ENCODE measurements at places on chromosomes 16 and 17.
A peak's percentile ranks its signal among the peaks of the same experiment; 100 is the strongest.

GRCh38 chr17:44464037-44464436, 39.2 kb downstream of the GPATCH8 start:
- DNase-seq, result no peak

DNA sequence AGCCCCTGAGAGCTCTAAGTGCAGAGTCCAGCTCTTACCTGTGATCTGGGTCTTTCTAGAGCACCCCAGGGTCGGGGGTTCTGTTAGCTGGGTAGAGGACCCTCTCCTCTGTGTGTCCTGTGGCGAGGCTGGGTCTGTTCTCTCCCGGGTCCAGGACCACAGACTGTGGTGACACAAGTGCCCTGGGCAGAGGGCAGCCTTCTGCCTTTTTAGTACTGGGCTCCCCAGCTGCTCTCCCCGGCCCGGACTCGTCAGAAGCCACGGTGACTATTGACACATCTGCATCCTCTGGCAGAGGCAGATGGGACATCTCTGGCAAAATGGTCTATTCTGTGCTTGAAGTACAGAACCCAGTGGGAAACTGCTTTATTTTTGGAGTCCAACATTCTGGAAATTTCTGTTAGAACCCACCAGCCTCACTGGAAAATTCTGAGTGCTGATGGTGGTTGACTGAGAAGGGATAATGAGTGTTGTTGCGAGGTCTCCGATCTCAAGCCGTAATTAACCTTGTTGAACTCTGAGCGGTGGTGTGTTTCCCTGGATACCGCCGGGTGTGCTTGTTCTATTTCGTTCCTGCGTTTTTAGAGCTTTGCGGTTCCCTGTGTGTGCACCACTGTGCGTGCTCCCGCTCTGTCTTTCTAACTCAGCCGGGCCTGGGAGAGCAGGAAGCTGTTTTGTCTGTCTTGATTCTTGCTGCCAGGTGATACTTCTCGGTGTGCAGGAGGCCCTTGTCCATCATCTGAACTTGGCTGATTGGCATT, 26.0 kb upstream of the NUDT16L1 start:
- no peak for DNase-seq

DNA sequence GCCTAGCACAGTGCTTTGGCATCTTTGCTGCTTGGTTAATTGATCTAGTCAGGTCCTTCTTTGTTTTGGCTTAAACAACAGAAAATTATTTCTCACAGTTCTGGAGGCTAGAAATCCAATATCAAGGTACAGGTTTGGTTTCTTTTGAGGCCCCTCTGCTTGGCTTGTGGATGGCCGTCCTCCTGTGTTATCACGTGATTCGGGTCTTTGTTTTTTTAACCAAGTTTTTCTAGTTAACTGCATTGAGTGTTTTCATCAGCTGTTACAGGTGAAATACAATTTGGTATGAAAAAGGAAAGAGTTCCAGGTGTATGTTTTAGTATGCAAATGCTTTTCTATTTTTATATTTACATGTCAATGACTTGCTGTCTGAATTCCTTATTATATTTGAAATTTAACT, 2.8 kb downstream of the NLK start:
- no peak for DNase-seq

DNA sequence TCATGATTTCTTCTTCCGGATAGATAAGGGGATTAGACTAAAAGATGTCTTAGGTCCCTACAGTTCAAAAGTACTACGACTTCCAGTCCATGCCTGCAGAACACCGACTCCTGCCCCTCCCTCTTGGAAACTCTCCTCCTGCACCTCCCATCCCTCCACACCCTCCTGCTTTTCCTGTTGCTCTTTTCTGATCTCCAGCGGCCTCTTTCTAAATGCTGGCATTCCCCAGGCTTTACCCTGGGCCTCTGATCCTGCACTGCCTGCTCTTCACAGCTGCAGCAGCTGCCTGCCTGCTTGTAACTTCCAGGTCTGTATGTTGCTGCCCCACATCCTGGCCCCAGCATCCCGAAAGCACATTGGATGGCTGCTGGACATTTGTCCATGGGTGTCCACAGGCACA, 154.2 kb downstream of the KCNJ12 start:
- no peak for DNase-seq

DNA sequence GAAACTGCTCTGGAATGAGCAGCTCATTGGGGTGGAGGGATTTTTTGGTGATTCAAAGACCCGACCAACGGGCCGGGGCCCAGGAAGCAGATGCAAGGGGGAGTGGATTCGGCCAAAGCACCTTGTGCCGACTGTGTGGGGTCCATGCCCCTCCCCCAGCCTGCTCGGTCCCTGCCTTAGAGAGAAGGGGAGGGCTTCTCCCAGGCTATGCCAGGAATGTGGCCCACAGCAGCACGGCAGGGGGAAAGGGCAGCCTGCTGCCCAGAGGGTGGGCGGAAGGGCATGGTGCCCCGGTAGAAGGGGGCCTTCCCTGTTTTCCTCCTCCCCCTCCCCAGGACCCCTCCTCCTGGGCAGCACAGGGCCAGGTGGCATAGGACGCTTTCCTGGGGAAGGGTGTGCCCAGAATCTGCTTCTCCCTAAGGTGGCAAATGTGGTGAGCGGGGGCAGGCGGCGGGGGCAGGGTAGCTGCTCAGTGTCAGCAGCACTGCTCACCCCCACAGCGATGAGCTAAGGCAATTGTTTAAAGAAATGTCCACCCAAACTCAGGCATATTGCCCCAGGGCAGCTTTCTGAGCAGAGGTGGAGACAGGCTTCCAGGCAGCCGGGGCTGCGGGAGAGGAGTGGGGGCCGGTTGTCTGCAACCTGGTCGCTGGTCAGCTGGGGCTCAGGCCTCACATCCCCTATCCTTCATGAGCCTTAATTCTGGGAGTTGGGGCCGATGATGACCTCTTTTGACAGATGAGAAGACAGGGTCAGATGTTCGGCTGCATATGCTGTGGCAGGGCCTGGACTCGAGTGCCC, 33.9 kb upstream of the MLKL start:
- DNase-seq, result no peak

DNA sequence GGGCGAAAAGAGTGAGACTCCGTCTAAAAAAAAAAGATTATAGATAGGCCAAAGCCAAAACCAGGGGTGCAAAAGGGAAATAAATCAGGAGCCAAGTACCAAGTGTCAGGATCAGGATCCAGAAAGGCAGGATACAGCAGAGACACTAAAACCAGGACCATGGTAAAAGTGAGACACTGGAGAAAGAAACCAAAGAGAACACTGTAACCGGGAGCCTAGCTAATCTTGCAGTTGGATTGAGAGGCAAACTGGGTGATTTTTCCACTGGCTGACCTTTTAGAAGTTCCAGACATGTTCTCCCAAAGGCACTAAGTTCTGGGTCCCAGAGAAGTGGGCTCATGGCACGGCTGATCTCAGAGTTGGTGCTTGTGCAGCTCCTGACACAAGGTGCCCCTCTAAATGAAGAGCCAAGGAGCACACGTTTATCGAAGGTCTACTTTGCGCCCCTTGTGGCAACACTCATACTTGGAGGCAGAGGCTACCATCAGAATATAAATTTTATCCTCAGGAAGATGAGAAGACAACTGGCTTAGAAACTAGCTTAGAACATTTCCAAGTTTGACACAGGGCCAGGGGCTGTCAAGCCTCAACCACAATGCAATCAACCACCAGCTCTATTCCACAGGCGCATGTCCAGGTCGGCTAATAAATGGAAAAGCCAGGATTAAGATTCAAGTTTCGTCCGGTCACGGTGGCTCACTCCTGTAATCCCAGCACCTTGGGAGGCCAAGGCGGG, 27.5 kb upstream of the HELZ start:
- DNase-seq, result no peak

- DNase-seq, result no peak
Measured at GRCh38 chr17:5011928-5012327, 14.2 kb downstream of the KIF1C start.

GRCh38 chr16:87086575-87086974, 230.6 kb downstream of the C16orf95 start:
- DNase-seq, result no peak

DNA sequence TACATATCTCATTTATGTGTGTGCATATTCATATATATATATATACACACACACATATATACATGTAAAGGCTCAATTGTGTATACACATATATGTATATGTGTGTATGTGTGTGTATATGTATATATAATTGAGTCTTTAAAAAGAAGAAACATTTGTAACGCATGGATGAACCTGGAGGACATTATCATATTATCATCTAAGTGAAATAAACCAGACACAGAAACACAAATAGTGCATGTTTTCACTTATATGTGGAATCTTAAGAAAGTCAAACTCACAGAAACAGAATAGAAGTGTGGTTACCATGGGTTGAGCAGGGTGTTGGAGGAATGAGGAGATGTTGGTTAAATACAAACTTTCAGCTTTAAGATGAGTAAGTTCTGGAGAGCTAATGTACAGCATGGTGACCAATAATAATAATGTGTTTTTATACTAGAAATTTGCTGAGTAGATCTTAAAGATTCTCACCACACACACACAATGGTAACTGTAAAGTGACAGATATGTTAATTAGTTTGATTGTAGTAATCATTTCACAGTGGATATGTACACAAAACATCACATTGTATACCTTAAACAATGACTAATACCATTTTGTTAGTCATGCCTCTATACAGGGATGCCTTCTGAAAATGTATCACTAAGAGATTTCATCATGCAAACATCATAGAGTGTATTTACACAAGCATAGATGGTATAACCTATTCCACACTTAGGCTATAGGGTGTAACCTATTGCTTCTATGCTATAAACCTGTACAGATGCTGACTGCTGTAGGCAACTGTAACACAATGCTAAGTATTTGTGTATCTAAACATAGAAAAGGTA, 132.6 kb upstream of the CACNG5 start:
- DNase-seq, result no peak

- DNase-seq, result peak; percentile 19
Measured at GRCh38 chr17:43576563-43577229, 30.6 kb upstream of the ETV4 start.

DNA sequence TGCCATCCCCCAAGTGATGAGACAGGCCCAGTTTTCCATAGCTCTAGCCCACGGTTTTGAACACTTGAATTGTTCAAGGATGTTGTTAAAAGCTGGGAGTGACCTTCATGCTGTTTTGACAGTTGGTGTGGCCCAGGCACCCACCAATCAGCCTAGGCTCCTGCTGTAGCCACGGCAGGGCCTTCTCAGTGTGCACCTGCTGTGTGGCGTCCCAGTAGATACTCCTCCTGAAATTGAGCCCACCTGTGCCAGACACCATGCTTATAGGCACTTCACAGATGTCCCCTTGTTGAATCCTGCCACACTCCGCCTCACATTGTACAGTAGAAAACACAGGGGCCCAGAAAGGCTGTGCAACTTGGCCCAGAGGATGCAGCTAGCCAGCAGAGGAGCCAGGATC, 86.4 kb downstream of the SOCS1 start:
- no peak for DNase-seq

DNA sequence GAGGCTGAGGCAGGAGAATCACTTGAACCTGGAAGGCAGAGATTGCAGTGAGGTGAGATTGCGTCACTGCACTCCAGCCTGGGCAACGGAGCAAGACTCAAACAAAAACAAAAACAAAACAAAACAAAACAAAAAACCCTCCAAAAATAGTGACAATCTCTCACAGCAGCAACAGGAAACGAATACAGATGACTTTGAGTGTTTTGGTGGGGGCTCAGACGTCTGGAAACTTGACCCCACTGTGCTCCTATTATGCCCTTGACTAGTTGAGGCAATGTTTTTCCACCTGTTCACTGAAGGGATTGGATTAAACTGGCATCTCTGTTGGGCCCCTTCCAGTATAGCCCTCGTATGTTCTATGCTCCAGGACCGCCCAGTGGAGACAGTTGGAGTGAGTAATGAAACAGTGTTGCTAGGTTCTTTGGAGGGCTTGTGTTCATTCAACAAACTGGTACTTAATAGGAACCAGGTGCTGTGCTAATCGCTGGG, 167.0 kb downstream of the UTP18 start:
- DNase-seq, result no peak

GRCh38 chr17:19361944-19362276, 613 bp downstream of the B9D1 start:
- DNase-seq, result no peak

- no peak for DNase-seq
Measured at GRCh38 chr16:54628796-54629625, 301.7 kb upstream of the IRX5 start.

GRCh38 chr16:67327743-67328142, 1.1 kb downstream of the LRRC36 start:
- DNase-seq, result no peak

DNA sequence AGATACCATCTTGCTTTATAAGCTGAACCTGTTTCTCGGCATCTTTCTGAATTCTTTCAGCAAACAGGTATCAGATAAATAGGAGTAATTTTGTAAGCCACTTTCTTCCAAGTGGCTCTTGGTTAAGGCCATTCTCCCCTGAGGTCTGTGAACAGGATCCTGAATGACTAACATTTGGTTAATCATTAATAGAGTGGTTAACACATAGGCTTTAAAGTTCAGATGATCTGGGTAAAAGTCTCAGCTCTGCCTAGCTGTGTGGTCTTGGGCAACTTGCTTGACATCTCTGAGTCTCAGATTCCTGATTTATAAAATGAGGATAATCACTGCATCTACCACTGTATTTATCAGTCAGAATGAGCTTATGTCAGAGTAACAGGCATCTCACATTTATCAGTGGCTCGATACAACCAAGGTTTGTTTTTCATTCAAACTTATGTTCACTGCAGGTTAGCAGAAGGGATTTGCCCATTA, 44.4 kb upstream of the ANKFN1 start:
- DNase-seq, result no peak
